HCT116 (cell line): ENCODE measurements at places on chromosomes 12 and 14. TPM values are rescaled to one million over a fixed set of nuclear protein-coding genes. Genes with fewer than 3 reads are reported as not detected.

GRCh38 chr14:25658988-25659387 is 609.0 kb upstream of the STXBP6 start:
- DNase-seq = no peak

- DNase-seq = no peak
Measured at GRCh38 chr12:72084061-72084460, 145.4 kb downstream of the TPH2 start.

DNA sequence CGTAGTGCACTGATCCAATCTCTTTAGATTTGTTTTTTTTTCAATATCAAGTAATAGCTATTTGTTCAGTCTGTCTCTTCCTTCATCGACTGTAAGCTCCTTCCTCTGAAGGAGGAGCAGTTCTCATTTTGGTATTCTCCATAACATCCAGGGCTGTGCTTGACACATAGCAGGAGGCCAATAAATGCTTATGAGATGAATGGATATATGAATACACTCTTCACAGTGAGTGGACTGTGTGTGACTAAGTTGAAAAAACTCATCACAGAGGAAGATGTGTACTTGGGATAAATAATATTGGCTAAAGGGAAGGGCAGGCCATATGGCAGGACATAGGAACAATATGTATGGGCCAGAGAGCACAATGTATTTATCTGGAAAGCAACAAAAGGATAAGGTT is 205.3 kb upstream of the PRICKLE1 start:
- DNase-seq = no peak

GRCh38 chr12:49843876-49844437 is 1.1 kb upstream of the BCDIN3D start:
- no peak for DNase-seq

GRCh38 chr14:89212386-89213235 is 204.4 kb downstream of the FOXN3 start:
- no peak for DNase-seq

DNA sequence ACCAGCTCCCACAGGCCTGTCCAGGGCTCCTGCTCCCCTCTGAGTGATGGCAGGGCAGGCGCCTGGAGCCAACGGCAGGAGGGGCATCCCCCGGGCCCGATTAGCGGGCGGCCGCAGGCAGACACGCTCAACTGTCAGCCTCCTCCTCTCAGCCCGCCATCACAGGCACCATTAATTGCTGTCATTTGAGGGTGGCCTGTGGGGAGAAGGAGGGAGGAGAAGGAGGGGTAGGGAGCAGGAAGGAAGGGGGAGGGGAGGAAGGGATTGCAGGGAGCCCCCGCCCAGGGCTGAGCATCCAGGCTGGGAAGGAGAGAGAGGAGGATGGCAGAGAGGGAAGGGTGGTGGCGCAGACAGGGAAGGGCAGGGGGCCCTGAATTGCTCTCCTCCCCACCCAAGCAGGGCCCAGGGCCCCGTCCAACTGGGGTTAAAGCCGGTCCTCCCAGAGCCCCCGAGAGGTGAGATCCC is 36.1 kb downstream of the NCOR2 start:
- no peak for DNase-seq

GRCh38 chr12:41339784-41340183 is 151.7 kb downstream of the PDZRN4 start:
- no peak for DNase-seq

Gene ITGA5
- 49.7 TPM for total RNA-seq

Gene ESPL1
- total RNA-seq = 50.3 TPM

Gene GLIPR1L1
- not detected for total RNA-seq
